CD4-positive, alpha-beta T cell treated with Interleukin-1 beta for 1 hour (primary cell): ENCODE measurements at places on chromosomes 11 and 22.

DNA sequence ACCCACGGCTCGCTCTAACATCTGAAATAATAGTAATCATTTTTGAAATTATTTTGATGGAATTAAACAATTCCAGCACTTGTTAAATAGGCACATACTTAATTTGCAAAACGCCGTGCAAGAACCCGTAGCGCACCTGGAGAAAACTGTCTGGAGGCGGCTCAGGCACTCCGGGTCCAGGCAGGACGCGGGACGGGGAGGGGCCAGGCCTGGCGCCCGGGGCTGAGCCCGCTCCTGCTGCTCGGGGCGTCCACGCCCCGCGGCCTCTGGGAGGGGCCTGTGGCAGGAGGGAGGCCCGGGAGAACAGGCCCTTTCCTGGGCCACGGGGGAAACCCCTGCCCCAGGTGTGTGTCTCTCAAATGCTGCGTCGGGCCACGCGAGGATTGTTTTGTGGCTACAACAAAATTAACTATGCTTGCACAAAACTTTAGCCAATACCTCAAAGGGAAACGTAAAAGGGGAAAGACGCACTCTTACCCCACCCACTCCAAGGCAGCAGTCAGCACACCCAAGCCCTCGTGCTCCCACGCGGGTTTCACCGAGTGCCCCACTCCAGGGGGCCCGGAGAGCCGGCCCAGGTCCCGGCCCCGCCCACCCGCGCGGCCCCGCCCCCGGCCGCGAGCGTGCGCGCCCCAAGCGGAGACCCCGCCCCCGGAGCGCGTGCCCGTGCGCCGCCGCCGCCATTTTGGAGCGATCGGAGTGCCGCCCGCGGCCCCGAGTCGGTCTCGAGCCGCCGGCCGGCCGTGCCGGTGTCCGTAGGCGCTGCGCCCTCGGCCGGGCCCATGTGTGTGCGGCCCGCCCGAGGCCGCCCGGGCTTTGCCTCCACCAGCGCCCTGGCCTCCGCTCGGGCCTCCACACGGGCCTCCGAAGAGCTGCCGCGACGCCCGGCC, at the start of gene PPP6R2:
Gene PPP6R2, plus strand, starts transcription at position 677 of the 890 bp plus-strand sequence. CDS start 50,582 bp downstream, outside the sequence.
- DNase-seq = peak; percentile 90

DNA sequence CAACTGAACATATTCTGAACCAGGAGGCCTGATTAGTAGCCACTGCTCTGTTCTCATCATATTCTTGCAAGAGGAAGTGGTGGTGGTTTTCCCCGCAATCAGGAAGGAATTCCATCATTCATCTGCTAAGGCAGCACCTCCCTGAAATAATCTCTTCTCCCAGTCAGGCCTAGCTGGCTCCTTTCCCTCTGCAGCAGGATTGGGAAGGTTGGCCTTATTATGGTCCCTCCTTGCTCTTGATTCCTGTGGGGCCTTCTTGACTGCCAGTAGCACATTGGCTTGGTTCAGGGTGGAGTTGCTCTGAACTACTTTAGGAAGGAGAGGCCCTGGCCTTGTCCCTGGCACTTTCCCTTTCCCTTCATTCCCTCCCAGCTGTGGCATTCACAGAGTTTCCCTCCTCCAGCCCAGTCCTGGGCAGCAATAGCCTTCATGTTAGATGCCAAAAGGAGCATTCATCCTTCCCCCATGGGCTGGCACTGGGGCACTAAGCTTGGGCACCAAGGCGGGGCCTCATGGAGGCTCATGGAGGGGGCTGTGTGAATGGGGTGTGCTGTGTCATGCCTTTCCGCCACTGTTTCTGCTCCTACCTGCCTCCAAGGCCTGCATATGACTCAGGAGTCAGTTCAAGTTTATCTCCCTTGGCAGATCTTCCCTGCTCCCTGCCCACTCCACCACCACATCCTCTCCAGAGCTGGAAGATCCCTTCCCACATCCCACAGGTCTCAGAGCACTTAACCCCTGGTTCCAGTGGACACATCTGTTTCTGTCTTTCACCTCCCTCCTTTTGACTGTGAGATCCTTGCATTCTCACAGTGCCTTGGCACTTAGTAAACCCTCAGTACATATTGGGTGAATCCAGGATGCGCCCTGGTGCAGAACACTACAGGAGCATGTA, 27.6 kb upstream of the CD44 start:
- no peak for DNase-seq

GRCh38 chr11:88352139-88352538, 14.6 kb upstream of the CTSC start:
- no peak for DNase-seq

DNA sequence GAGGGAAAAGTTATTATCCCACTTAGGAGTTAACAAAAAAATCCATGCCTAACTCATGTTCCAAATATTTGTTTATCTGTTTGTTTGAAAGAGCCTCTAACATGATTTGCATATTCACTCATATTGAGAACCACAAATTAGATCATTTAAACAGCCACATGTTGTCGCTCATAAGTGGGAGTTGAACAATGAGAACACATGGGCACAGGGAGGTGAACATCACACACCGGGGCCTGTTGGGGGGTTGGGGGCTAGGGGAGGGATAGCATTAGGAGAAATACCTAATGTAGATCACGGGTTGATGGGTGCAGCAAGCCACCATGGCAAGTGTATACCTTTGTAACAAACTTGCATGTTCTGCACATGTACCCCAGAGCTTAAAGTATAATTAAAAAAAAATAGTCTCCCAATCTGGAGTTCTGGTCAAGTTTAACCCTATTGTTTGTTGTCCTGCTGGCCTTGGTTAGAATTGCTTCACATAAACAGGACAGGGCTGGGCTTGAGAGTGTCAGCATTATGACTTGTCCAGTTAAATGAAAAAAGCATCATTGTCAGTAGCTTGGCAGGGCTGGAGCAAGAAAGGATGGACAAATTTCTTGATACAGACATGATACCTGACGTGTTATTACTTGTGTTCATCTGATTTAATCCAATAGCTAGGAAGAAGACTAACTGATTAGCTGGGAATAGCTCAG, 57.8 kb upstream of the PSMA1 start:
- DNase-seq = peak; percentile 40

GRCh38 chr22:24105013-24105360, 76.3 kb upstream of the SUSD2 start:
- DNase-seq = no peak

- no peak for DNase-seq
Measured at GRCh38 chr11:81700076-81700475, 1033.6 kb downstream of the FAM181B start.

- no peak for DNase-seq
Measured at GRCh38 chr22:21606775-21607174, 23.0 kb downstream of the YDJC start.

- no peak for DNase-seq
Measured at GRCh38 chr22:22527312-22527711, 7.2 kb upstream of the ZNF280A start.

- no peak for DNase-seq
Measured at GRCh38 chr11:36868380-36868779, 270.3 kb upstream of the RAG2 start.

GRCh38 chr11:521177-521688, 14.1 kb downstream of the HRAS start:
- DNase-seq = no peak

DNA sequence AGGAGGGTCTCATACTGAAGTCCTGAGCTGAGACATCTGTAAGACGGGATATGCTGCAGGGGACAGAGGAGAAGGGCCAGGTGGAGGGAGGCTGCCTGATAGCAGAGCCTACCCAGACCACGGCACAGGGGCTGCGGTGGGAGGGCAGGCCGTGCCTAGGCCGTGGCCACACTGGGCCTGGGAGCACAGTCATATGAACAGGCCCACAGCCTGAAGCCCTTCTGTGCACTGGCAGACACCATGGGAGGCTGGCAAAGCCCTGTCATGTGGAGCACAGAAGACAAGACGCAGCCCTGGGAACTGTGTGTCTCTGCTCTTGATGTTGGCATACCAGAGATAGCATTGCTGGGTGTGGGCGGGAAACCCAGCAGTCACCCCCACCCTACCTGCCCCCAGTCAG, 3.3 kb downstream of the SPATA19 start:
- no peak for DNase-seq

DNA sequence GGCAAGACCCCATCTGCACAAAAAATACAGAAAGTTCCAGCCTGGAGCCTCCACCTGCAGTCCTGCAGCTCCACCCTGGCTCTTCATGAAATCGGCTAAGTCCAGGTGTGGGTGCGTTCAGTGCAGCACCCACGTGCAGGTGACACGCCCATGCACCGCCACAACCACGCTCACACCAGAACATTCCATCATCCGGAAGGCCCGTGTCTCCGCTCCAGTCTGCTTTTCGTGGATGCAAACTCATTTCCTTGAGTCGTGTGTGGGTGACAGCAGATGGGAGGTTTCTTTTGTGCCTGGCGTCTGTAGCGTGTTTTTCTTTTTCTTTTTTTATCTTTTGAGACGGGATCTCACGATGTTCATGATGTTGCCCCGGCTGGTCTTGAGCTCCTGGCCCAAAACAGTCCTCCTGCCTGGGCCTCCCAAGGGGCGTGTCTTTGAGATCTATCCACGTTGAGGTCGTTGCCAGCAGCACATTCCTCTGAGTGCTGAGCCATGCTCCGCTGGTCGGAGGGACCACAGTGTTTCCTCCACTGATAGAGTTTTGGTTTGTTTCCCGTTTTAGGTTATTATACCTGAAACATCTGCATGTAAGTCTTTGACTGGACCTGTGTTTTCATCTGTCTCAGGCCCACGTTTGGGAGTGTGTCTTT, 7.2 kb downstream of the PTDSS2 start:
- no peak for DNase-seq

DNA sequence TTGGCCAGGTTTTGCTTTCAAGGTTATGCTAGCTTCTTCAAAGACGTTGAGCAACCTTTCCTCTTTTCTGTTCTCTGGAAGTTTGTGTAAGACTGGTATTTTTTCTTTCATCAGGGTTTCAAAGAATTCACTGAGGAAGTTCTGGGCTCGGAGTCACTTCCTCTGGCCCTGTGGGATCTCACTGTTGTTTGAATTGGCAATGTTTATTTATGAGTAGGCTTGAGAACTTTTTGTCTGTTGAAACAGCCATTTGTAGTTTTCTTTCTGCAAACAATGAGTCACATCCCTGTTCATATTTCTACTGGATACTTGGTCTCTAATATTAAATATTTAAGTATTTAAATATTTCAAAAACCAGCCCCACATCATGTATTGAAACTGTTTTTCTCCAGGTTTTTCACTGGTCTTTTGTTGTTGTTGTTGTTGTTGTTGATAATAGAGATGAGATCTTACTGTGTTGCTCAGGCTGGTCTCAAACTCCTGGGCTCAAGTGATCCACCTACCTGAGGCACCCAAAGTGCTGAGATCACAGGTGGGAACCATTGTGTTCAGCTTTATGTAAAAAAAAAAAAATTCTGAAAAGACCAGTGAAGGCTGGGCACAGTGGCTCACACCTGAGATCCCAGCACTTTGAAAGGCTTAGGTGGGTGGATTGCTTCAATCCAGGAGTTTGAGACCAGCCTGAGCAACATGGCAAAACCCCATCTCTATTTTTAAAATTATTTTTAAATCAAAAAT, 26.9 kb downstream of the SUSD2 start:
- DNase-seq = peak; percentile 11

GRCh38 chr22:23683545-23683944, 7.3 kb upstream of the RGL4 start:
- DNase-seq = no peak

GRCh38 chr22:45830531-45831245, 146.3 kb downstream of the WNT7B start:
- DNase-seq = no peak

GRCh38 chr11:78425399-78426070, 7.9 kb upstream of the GAB2 start:
- DNase-seq = no peak

DNA sequence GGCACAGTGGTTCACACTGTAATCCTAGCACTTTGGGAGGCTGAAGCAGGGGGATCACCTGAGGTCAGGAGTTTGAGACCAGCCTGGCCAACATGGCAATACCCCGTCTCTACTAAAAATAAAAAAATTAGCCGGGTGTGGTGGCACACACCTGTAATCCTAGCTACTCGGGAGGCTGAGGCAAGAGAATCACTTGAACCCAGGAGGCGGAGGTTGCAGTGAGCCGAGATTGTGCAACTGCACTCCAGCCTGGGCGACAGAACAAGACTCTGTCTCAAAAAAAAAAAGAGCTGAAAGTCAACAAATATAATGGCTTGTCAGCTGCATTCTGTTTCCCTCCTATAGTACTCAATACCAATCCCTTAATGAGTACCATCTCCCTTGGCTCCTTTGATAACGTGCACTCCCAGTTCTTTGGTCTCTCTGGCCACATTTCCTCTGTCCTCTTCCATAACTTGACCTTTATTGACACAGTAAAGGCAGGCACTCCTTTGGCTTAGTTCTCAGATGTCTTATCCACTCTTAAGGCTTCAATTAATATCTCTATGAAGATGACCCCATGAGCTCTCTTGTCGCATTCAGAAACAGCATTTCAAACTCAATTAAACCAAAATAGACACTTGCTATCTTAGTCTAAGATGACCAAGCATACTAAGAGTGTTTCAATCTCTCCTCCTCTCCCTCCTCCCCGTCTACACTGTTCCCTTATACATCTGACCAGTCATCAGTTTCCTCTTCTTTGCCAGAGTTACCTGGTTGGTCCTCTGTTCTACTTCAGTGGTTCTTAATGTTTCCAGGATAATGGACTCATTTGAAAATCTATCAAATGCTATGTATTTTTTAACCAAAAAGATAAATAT, 4.8 kb downstream of the MAPK1 start:
- no peak for DNase-seq

- no peak for DNase-seq
Measured at GRCh38 chr11:76424379-76424778, 20.4 kb upstream of the EMSY start.

- no peak for DNase-seq
Measured at GRCh38 chr11:47904048-47904447, 55.9 kb upstream of the NUP160 start.

GRCh38 chr11:22734628-22735345, 68.4 kb downstream of the GAS2 start:
- no peak for DNase-seq

- no peak for DNase-seq
Measured at GRCh38 chr11:58757439-58757838, 25.7 kb upstream of the GLYAT start.

GRCh38 chr11:101511065-101511464, 72.7 kb downstream of the TRPC6 start:
- no peak for DNase-seq

GRCh38 chr11:82007521-82007920, 726.1 kb downstream of the FAM181B start:
- no peak for DNase-seq

- DNase-seq = no peak
Measured at GRCh38 chr11:112336356-112336886, 75.8 kb upstream of the PLET1 start.

- DNase-seq = no peak
Measured at GRCh38 chr11:45945397-45945999, 23.0 kb downstream of the LARGE2 start.
